ENCODE measurements at places on chromosomes 7 and 10. TPM values are rescaled to one million over a fixed set of nuclear protein-coding genes. Genes with fewer than 3 reads are reported as not detected.
A peak's percentile ranks its signal among the peaks of the same experiment; 100 is the strongest.

GRCh38 chr10:88152728-88153133, 289.3 kb downstream of the PTEN start:
- DNase-seq = no peak

DNA sequence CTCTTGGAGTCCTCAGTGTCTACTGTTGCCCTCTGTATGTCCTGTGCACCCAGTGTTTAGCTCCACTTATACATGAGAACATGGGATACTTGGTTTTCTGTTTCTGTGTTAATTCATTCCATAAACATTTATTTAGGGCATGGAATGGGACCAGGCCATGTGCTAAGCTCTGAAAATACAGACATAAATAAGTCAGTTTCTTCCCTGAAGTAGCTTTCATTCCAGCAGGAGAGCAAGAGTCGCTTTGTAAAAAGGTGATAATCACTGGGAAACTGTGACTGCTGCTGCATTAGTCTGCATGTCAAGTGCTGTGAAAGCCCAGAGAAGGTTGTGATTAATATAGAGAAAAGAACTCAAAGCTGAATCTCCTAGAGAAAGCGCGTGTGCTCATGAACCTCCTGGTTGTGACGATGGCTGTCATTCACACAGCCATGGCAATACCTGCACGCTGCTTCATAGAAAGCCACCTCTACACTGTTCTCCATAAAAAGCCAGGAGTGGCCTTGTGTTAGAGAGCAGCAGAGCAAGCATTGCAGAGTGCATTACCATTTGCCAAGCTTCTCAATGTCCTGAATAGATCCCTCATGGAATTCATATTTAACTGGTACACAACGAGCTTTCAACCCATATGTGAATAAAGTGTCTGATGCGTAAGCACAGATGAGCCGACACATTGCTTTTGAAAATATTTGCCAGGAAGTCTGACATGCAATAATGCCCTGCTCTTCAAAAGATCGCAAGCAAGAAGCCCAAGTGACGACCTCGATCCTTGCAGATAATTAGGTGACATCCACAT, 30.6 kb upstream of the PITRM1 start:
- no peak for DNase-seq

DNA sequence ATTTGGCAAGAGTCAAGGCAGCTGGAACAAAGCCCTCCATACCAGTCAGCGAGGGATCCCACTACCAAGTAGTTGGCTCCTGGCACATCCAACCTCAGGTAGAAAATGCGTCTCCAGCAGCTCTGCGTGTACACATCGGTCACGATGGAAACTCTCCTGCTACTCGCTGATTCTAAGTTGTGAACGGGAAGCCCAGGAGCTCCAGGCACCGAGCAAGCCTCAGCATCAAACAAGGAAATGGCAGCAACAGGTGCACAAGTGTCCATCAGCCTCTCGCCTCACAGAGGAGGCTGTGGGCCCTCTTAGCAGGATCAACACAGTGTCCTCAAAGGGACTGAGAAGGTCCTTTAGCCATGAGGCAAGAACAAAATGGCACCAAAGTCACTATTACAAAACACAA, 127.0 kb downstream of the TCERG1L start:
- no peak for DNase-seq

- no peak for DNase-seq
Observed at GRCh38 chr10:5921746-5922145, 31.7 kb downstream of the FBH1 start.

- DNase-seq = no peak
Observed at GRCh38 chr10:17851611-17852010, 42.5 kb downstream of the MRC1 start.

- DNase-seq = no peak
Observed at GRCh38 chr7:153413540-153414287, 638.5 kb upstream of the DPP6 start.

DNA sequence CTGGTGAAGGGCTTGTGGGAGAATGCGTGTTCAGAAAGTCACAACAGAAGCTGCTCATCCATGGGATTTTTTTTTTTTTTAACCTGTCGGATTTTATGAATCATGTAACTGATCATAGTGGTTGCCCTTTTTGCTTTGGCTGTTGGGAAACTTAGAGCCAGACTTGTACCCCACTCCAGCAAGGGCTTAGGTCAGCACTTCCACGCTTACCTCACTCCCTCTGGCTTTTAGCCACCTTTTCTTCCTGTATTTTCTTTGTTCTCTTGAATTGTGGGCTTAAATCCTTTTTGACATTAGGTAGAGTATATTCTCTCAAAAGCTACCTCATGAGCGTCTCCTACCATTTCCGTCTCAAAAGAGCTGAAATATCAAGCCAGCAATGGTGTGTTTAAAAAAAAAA, 113.6 kb upstream of the BTBD16 start:
- DNase-seq = no peak

- peak; percentile 51 for DNase-seq
Observed at GRCh38 chr7:88217675-88218428, 2.0 kb downstream of the SRI start.

- DNase-seq = peak; percentile 20
Observed at GRCh38 chr7:137454246-137454724, 110.8 kb upstream of the PTN start.

DNA sequence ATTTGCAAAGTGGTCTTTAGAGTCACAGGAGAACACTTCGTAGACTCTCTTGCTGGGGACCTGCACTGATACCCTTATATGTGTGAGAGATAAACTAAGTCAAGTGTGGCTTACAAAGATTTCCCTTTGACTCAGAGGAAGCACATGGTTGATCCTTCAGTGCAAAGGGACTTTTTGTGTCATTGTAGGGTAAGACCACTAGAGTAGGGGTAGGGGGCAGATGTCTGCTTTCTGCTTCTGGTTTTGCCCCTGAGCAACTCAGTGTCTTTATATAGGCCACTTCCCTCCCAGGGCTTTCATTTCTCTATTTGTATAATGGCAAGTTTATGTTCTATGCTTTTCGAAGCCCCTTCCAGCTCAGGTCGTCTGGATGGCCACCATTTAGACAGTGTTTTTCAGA, 281.7 kb downstream of the SORCS3 start:
- no peak for DNase-seq

- DNase-seq = no peak
Observed at GRCh38 chr7:79334841-79335240, 118.6 kb downstream of the MAGI2 start.

GRCh38 chr10:14200698-14201544, 129.8 kb downstream of the FRMD4A start:
- DNase-seq = no peak

DNA sequence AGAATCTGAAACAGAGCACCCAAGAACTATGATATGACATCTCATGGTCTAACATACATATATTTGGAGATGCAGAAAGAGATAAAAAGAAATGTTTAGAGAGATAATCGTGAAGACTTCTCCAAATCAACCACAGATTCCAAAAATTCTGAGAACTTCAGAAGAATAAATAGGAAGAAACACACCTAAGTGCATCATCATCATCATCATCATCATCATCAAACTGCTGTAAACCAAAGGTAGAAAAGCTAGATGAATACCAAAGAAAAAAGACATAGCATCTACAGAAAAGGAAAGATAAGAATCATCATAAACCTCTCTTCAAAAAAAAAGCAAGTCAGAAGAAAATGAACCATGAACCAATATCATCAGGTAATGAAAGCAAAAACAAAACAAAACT, 124.2 kb downstream of the PPP1R3A start:
- DNase-seq = no peak

DNA sequence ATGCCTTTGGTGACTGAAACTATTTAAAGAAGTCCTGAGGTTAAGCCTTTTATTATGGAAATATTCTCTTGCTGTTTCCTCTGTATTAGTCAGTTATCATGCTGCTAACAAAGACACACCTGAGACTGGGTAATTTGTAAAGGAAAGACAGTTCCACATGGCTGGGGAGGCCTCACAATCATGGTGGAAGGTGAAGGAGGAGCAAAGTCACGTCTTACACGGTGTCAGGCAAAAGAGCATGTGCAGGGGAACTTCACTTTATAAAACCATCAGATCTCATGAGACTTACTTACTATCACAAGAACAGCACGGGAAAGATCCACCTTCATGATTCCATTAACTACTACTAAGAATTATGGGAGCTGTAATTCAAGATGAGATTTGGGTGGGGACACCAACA, 121.2 kb upstream of the GPR26 start:
- no peak for DNase-seq

DNA sequence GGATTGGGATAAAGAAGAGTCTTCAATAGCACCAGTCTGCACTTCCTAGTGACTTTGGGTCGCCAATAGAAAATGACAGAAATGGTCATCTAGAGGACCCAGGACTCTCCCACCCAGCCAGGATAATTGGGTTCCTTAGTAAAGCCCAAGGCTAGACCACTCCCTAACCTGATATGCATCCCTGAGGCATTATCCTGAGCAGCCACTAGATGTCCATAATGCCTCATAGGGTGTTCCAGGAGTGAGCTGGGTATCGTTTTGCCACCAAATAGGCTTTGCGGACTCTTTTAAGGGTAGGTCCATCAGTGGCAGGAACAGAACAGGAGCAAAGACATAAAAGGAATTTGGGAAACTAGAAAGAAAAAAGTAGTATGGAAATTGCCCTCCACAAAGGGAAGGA, 4.5 kb upstream of the LRRC4 start:
- DNase-seq = no peak

- DNase-seq = no peak
Observed at GRCh38 chr10:14665865-14666857, 108.5 kb downstream of the FAM107B start.

- DNase-seq = no peak
Observed at GRCh38 chr7:2546776-2547586, 8.3 kb downstream of the BRAT1 start.

DNA sequence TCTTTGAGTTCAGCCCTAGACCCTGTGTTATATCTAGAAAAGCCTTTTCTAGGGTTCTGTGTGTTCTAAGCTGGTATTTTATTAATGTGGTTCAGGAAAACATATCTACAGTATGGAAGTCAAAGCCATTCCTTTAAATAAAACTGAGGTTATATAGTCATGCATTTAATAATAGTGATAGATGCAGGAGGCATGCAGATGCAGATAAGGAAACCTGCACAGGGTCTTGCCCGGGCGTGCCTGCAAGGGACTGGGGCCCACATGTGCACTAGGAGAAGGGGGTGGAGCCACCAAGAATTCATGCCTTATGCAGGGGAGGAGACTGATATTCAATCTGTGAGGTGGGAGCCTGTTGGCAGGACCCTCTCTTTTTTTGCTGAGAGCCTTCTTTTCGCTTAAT, 171.5 kb downstream of the PRPF18 start:
- no peak for DNase-seq

DNA sequence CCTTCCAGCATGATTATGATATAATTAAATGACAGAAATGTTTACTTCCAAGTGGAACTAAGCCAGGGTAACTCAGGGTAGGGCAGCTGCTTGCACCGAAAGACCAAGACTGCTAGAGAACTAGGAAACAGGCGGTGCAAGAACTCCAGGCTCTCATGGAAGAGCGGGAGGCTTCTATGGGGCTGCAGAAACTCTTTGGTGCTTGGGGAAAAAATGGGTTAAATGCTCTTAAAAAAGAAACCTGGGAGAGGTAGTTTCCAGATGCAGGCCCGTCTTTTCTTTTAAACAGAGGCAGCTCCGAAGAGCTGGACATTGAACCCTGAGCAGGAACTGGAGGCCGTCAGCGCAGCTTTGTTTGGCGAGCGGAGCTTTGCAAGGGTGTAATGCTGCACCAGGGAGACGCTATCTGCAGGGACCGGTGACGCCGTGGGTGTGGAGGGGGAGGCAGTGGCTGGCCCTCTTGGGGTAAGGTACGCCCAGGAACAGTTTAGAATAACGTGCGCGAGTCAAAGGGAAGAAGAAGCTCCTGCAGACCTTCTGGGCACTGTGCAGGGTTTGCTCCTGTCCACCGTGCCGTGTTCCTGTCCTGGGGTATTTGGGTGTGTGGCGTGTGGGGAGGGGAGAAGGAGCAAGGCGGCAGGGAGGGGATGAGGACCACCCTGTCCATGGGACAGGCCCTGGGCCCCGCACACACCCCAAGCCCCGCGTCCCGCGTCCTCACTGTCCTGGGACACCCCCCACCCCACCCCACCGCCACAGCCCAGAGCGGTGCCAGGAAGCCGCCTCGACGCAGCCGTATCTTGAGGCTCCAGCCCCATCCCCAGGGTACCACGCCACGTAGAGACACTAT, 59.0 kb downstream of the EGFR start:
- DNase-seq = no peak

DNA sequence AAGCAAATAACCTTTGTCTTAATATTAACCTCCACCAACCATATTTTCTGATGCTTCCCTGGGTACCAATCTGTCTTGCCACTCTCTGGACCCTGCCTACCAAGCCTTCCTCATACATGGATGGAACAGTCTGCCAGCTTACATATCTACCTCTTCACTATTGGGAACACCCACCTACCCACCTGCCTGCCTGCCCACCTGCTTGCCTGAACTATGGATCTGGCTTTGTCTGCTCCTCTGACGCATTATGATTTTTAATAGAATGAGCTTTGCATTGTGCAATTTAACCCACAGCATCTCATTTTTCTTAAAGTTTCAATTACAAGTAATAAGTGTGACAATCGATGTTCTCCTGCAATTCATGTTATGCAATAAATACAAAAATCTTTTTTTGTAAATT, 137.9 kb upstream of the LSM8 start:
- no peak for DNase-seq

DNA sequence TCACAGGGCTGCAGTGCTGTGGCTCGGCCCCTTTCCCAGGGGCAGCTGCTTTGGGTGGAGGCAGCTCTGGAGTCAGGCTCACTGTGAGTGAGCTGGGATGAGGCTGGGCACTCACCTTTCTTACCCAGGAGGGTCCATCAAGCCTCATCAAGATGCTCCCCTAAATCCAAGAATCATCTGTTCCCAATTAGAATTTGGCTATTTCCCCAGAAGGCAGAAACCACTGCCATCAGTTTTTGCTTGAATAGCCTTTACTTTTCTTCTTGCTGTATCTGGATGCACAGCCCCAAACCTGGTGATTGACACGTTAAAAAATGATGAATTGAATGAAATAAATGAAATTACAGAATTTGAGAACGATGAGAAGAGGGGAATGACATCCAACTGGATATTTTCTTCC, 74.3 kb upstream of the LYZL1 start:
- no peak for DNase-seq

DNA sequence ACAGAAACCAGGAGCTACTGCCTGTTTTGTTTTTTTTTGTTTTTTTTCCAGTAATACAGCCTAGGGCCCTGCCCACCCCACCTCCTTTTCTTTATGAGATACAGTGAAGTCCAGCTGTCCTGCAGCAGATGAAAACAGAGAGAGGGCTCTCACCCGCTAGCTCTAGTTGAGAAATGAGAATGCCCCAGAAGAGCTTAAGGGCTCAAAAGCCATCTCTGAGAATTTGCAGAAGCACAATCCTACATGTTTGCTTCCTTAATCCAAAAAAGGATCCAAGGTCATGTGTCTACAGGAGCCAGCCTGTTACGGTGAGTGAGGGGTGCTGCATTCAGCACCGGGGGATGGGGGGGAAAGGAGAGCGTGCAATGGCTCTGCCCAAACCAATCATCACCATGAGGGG, 122.7 kb downstream of the KCNMA1 start:
- DNase-seq = no peak

GATA3 gene
- total RNA-seq = 76.3 TPM

CACNB2 gene
- total RNA-seq = not detected

ANXA8L1 gene
- not detected for total RNA-seq

ORAI2 gene
- total RNA-seq = 20.4 TPM

GRM3 gene
- not detected for total RNA-seq

EBLN1 gene
- total RNA-seq = not detected

CUBN gene
- 3.3 TPM for total RNA-seq

PSPH gene
- 1.1 TPM for total RNA-seq
